AG09309 (cell line): ENCODE measurements at places on chromosomes 16 and 17.

- DNase-seq = no peak
Measured at GRCh38 chr16:77112746-77113145, 78.2 kb upstream of the MON1B start.

DNA sequence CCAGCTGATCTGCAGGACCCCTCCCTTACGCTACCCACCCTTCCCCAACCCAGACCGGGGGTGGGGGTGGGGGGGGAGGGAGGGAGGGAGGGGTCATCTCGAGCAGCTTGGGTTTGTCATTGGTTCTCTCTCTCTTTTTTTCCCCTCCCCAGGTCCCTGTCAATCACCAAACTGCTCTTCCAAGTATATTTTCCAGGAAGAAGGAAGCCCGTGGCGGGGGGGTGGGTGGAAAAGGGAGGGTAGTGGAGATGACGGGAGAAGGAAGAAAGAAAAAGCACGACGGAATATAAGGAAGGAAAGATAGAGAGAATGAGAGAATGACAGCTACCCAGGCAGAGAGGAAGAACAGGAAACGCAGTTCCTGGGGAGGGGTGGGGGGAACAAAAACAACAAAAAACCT is 17.9 kb downstream of the SALL1 start:
- no peak for DNase-seq

- DNase-seq = no peak
Measured at GRCh38 chr17:66299711-66300110, 2.7 kb upstream of the PRKCA start.

DNA sequence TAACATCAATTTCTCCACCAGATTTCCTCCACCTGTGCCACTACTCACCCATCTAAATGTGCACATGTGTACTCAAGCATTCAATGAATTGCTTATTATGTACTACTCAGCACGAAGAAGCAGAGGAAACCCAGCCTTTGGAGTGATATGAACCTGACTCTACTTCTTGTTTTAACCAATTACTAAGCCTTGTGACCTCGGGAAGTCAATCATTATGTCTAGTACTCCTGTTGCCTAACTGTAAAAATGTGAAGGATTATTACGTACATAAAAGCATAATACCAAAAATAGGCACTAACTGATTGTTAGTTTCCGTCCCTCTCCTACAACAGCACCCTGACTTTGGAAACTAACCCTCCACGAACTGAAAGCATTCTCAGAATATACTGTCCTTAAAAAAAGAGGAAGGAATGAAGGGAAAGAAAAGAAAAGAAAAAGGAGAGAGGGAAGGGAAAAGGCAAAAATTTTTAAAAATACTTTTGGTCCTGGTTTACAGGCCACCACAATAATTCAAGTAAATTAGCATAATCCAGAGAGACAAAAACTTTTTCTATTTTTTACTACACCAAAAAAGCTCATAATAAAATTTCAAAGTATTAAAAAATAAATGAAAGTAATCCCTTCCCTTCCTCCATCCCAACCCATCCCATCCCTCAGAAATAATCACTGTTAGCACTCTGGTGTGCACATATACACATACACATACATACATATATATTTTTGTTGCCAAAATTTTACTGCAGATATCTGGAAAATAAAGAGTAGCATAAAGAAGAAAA is 53.6 kb downstream of the KANSL1 start:
- DNase-seq = no peak

DNA sequence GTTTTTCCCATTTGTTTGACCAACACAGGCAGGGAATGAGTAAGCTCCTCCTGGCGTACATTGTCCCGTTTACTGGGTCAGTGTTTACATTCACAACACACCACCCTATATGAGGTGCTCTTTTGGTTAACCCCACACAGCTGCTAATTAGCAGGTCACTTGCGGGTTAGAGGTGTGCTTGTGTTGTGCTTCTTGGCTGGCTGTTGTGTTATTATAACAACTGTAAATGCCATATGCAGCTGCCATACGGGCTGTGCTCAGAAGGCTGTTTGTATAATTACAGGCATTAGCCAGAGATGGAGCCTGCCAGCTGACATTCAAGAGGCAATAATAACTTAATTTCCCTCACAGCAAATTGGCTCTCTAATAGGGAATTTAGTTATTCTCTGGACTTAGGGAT is 205.1 kb upstream of the ELAC2 start:
- DNase-seq = no peak

GRCh38 chr17:63095879-63096278 is 129.8 kb downstream of the TANC2 start:
- no peak for DNase-seq

DNA sequence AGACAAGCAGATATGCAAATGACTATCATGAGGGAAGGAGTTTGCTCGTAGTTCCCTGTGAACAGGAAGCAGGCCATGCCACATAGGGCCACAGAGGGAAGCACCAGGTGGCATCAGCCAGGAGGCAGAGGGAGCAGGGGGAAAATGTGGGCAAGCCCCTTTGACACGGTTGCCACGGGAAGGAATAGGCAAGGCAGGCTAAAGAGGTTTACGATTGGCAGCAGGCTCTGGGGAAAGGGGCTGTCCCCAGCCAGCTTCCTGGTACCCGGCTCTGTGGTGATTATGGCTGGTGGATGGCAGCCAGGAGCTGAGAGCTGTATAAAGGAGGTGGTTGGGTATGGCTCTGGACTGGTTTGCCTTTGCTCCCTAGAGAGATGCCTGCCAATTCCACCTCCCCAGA is 848 bp downstream of the CES3 start:
- DNase-seq = no peak

DNA sequence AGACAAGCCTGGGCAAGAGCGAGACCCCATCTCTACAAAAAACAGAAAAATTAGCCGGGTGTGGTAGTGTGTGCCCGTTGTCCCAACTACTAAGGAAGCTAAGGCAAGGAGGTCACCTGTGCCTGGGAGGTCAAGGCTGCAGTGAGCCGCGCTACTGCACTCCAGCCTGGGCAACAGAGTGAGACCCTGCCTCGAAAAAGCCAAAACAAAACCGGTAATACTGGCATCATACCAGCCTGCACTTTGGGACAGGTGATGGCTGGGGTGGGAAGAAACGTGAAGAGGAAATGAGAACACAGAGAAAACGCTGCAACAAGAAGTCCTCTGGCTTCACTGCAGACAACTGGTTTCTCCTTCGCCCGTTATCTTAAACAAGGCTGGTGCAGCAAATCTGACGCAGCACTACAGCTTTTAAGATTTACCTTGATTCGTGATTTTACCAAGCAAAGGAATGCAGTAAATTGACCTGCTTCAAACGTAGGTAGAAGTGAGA is 725 bp upstream of the CASC3 start:
- DNase-seq = no peak

GRCh38 chr16:86604436-86605193 is 26.3 kb downstream of the FOXL1 start:
- no peak for DNase-seq

GRCh38 chr17:71395901-71396300 is 724.9 kb upstream of the SOX9 start:
- no peak for DNase-seq

GRCh38 chr16:85524630-85525419 is 88.3 kb upstream of the GSE1 start:
- DNase-seq = no peak

DNA sequence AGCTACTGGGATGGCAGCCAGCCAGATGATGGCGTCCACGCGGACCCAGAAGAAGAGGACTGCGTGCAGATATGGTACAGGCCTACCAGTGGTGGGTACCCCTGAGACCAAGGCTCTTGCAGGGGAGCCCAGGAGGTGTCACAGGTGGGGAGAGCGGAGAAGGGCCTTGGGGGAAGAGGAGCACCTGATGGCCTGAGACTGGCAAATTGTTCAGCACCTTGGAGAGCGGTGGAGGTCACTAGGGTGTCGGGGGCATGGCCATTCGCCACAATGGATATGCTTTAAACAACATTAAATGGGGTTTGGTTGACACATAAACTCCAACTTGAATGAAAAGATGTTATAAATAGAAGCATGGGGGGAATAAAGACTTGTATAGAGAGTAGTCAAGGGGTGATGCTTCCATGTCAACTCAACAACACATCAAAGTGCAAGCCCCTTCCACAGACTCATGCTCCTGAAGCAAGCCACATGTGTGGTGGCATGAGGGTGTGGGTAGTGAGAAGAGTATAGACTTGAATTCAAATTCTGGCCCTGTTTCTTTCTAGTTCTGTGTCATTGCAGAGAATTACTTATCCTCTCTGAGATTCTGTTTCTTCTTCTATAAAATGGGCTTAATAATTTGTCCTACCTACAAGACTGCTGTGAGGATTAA is 22.2 kb downstream of the CLEC19A start:
- DNase-seq = no peak

- DNase-seq = no peak
Measured at GRCh38 chr16:88638323-88639230, at the start of gene IL17C. Gene IL17C (plus strand): TSS chr16:88638572. CDS start chr16:88638642, 70 bp downstream.

GRCh38 chr16:4876646-4877379 is 29.5 kb downstream of the UBN1 start:
- no peak for DNase-seq

- DNase-seq = no peak
Measured at GRCh38 chr16:70552675-70553074, 29.1 kb downstream of the SF3B3 start.

GRCh38 chr17:49452661-49453060 is 38.0 kb upstream of the PHB1 start:
- no peak for DNase-seq

- DNase-seq = no peak
Measured at GRCh38 chr16:88351491-88352101, 31.2 kb upstream of the ZNF469 start.

DNA sequence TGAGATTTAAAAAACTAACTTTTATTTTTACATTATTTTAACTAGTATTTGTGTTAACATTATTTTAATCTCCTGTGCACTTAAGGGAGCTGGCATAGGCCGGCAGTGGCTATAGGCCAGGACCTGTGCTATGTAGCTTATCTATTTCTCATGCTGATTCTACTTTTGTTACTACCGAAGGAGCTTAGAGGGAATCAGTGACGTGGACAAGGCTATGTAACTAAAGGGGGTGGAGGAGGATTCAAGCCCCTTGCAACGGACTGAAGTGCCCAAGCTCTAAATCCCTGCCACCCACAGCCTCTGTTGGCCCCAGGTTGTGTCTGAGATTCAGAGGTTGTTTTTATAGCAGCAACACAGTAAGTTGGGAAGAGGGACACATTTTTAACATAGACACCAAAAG is 356.4 kb downstream of the WWOX start:
- DNase-seq = no peak

DNA sequence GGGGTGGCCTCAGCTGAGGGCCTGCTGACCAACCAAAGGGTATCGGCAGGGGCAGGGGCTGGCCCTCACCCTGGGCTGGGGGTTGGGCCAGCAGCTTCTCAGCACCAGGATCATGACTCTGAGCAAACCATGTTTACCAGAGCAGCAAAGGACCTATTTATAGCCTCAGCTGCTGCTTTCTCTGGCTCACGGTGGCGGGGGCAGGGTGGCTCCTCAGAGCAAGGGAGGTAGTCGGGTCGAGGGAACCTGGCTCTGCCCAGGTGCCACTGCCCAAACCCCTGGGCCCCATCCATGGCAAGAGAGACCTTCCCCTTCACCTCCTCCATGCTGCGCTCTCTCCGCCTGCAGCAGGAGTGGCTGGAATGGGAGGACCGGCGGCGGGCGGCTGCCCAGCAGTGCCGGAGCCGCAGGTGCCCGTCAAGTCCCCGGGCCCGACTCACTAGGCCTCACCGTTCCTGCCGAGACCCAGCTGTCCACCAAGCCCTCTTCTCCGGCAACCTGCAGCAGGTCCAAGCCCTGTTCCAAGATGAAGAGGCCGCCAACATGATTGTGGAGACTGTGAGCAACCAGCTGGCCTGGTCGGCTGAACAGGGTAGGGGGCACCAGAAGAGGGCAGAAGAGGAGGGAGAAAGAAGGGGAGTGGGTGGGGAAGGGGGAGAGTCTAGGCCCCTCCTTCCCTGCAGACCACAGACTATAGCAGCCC is at the start of gene ASB16:
Gene ASB16 (plus strand): TSS at position 206 of the 703 bp plus-strand sequence. CDS start 86 bp downstream, at position 292.
- DNase-seq = no peak

- no peak for DNase-seq
Measured at GRCh38 chr16:89971495-89972243, 23.1 kb downstream of the DEF8 start.

GRCh38 chr17:2195729-2196128 is 107.9 kb downstream of the SMG6 start:
- DNase-seq = no peak
